Peyer's patch (tissue), 4 donors: ENCODE measurements at places on chromosomes 1 and 21. TPM values are rescaled to one million over a fixed set of nuclear protein-coding genes. Genes with fewer than 3 reads are reported as not detected.

GRCh38 chr1:112889052-112889768 lies 66.8 kb downstream of the SLC16A1 start:
- DNase-seq = no peak

- no peak for DNase-seq
These were observed 11.4 kb downstream of the VAV3 start for GRCh38 chr1:107953556-107953955.

The GPATCH3 gene
- total RNA-seq = 10.3 TPM

DNA sequence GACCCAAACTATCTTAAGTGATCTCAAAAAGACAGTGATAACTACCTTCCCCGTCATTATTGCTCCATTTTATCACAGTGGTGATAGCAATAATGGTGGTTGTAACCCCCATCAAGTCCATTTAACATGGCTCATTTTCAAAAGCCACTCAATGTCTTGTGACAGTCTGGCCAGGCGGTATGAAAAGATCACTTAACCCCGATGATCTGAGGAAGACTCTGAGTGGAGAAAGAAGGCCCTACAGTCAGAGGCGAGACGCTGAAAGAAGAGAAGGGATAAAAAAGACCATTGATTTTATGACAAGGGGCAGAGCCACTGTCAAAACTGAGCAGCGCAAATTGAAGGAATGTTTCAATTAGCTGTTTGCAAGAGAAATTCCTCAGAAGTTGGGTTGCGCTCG lies 417.2 kb upstream of the PBX1 start:
- DNase-seq = no peak

- DNase-seq = no peak
These were observed 235.5 kb downstream of the DPYD start for GRCh38 chr1:97685360-97685759.
